SW 1271 (cell line): ENCODE measurements at places on chromosomes 4 and X.

DNA sequence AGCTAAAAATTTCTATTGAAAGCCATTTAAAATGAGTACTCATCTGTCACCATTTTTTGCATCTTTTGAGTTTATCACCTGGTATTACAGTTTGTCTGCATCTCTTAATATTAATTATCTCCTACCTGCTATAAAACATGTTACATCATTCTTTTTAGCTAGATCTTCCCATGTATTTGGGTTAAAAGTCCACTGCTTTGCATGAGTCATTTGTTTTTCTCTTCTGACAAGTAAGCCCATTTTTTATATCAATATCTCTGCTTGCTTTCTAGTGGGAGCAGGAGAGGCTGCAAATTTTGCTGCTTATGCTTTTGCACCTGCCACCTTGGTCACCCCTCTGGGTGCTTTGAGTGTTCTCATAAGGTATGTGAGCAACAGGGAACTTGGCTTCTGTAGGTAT is 16.1 kb downstream of the NIPAL1 start:
- DNase-seq: no peak

DNA sequence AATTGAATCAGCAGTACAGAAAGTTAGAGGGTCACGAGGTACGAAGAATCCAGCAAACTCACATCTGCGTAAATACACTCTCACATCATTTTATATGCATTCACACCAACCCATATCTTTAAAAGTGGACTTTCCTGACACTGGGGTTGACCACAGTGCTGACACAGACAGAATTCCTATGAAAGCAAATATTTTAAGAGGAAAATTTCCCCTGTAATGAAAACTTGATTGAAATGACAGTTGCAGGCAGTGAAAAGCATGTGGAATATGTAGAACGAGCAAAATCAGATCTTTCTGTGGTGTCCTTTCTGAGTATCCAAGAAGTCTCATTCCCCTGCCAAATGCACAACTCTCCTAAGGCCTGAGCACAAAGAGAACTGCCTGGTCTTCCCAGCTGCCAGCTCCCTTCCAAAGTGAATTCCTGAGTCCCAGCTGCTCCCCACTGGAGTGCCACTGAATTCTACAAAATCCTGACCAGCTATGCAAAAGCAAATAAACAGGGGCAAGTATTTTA is 50.5 kb upstream of the FAM9C start:
- DNase-seq: no peak

- DNase-seq: no peak
Observed at GRCh38 chrX:13028871-13029636, 15.4 kb downstream of the FAM9C start.

- no peak for DNase-seq
Observed at GRCh38 chr4:75289914-75290582, 224.2 kb downstream of the RCHY1 start.

GRCh38 chr4:80173841-80174240 is 23.5 kb upstream of the PRDM8 start:
- no peak for DNase-seq

GRCh38 chr4:148376151-148376550 is 66.1 kb downstream of the NR3C2 start:
- no peak for DNase-seq

GRCh38 chr4:165208221-165208652 is 876 bp downstream of the KLHL2 start:
- DNase-seq: no peak

- no peak for DNase-seq
Observed at GRCh38 chr4:36209941-36210649, 34.2 kb downstream of the ARAP2 start.

GRCh38 chr4:147546349-147546748 is 65.5 kb downstream of the EDNRA start:
- DNase-seq: no peak

DNA sequence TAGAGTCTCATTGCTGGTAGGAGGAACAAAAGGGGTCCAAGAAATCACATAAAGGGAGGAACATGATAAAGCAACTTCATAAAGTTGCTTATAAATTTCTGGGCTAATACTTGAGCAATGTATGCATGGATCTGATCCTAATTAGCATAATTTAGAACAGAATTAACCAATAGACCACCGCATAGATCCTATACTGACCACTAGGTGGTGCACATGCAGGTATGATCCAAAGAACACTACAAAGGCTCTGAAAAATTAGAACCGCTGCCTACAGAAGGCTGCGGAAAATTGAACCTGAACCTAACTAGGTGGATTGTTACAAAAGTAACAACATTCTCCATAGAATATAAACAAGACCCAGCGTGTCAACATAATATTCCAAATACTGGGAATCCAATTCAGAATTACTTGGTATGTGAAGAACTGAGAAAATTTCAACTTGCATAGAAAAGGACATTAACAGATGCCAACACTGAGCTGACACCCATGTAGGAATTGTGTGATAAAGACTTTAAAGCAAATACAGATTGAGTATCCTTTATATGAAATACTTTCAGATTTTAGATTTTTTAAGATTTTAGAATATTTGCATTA is 23.3 kb downstream of the BRCC3 start:
- peak; percentile 17 for DNase-seq

GRCh38 chrX:63747331-63747730 is 37.7 kb downstream of the ARHGEF9 start:
- no peak for DNase-seq

- no peak for DNase-seq
Observed at GRCh38 chrX:136034668-136035067, 49.4 kb downstream of the SLC9A6 start.

- DNase-seq: no peak
Observed at GRCh38 chrX:113726898-113727297, 857.0 kb upstream of the HTR2C start.

- no peak for DNase-seq
Observed at GRCh38 chr4:189912170-189912569, 28.5 kb upstream of the FRG1 start.

- no peak for DNase-seq
Observed at GRCh38 chrX:34839451-34839850, 103.1 kb upstream of the FAM47B start.

GRCh38 chr4:31667686-31668085 is 947.5 kb downstream of the PCDH7 start:
- no peak for DNase-seq

GRCh38 chr4:154595807-154596206 is 5.3 kb upstream of the FGA start:
- DNase-seq: no peak

GRCh38 chr4:136551753-136552152 is 980.5 kb downstream of the PCDH18 start:
- DNase-seq: no peak
